ENCODE measurements at places on chromosomes 12 and 14. TPM values are rescaled to one million over a fixed set of nuclear protein-coding genes. Genes with fewer than 3 reads are reported as not detected.
A peak's percentile ranks its signal among the peaks of the same experiment; 100 is the strongest.

DNA sequence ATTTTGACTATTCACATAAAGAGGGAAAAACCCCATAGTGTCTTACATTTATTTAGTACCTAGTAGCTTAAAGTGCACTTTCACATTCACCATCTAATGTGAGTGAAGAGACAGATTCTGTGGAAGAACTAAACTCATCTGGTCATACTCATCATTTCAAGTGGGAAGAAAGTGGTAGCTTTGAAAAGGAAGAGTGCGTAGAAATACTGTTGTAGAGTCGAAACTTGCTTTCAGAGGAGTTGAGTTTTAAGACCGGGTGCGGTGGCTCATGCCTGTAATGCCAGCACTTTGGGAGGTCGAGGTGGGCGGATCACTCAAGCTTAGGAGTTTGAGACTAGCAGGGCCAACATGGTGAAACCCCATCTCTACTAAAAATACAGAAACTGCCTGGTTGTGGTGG is 222.2 kb downstream of the ERC1 start:
- peaks cover 6% of the 10 kb centered on the region for H3K4me1 ChIP-seq
- no peaks in the 10 kb centered on the region for H3K27me3 ChIP-seq

DNA sequence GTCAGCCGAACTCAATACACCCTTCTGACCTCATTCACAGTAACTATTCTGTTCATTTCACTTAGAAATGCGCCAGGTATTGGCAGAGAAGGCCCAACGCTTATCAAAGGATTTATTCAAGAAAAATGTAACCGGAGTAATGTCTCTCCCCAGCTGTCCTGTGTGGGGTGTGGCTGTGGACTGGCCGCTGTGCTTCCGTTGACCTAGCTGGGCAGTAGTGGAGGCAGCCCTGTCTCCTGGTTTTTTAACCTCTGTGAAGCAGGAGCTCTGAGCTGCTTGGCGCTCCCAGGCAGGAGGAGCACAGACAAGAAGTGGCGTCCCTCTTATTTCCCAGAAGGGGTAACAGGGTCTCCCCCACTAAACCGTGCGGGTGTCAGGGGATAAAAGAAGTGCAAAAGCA is 85.2 kb downstream of the ESR2 start:
- peak overlapping the region; percentile 56 for H3K27ac ChIP-seq
- H3K4me1 ChIP-seq = peaks cover 26% of the 10 kb centered on the region
- peaks cover 31% of the 10 kb centered on the region for H3K36me3 ChIP-seq

DNA sequence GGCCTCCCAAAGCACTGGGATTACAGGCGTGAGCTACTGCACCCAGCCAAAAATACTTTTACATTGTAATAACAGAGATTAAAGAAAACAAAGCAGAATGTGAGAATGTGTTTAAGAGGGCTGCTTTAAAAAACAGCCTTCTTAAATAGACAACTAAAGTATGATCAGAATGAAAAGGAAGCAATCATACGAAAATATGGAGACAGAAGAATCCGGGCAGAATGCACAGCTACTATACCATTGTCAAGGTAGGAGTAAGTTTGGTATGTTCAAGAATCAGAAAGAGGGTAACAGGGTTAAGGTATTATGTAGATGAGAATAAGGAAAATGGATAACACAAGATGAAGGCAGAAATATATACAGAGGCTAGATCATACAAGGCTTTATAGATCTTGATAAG is 8.5 kb downstream of the SEC23A start:
- no peak for DNase-seq
- H3K4me3 ChIP-seq = no peak overlapping the region
- H3K27me3 ChIP-seq = no peaks in the 10 kb centered on the region
- no peaks in the 10 kb centered on the region for H3K4me1 ChIP-seq

GRCh38 chr12:111270239-111270638 is 98.7 kb downstream of the PHETA1 start:
- no peak overlapping the region for H3K27ac ChIP-seq
- DNase-seq = no peak
- no peaks in the 10 kb centered on the region for H3K36me3 ChIP-seq
- H3K4me1 ChIP-seq = peaks cover 5% of the 10 kb centered on the region
- no peak overlapping the region for H3K4me3 ChIP-seq
- H3K27me3 ChIP-seq = peaks cover 23% of the 10 kb centered on the region

- H3K4me1 ChIP-seq = peaks cover 63% of the 10 kb centered on the region
- H3K27me3 ChIP-seq = no peaks in the 10 kb centered on the region
- DNase-seq = peak; percentile 85
- H3K36me3 ChIP-seq = peaks cover 70% of the 10 kb centered on the region
- H3K4me3 ChIP-seq = peak overlapping the region; percentile 19
Measured at GRCh38 chr12:124457287-124458219, 109.9 kb downstream of the NCOR2 start.

DNA sequence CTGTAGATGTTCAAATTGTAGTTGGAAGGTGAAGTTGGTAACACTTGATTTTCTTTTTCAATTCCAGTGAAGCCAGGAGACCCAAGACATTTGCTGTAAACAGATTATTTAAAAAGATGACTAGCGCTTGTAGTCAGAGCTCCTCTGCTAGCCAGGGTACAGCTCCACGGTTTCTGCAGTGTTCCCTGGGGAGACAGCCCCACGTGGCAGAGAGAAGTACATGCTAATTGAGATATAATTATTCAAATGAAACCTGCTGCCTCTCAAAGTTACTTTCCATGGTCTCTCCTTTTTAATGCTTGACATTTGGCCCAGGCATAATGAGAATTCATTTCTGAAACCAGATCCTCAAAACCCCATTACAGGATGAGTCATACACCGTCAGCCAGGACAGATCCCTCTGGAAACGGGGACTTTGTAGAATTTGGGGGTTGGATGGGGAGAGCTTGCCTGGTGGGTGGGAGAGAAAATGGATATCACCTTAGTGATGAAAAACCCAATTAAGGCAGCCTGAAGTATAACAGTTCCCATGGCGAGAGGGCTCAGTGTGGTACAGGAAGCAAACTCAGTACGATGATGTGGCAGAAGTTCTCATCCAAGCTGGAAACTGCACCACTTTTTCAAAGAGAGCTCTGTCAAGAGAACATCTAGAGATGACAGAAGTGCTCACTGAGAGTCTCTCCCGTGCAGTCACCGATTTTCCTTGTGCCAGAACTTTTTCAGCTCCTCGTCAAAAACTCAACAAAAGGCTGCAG is 637.7 kb upstream of the TMEM132C start:
- H3K27me3 ChIP-seq = no peaks in the 10 kb centered on the region
- DNase-seq = peak; percentile 13
- H3K4me3 ChIP-seq = no peak overlapping the region

The MYH6 gene
- 0.66 TPM for total RNA-seq

The KRT85 gene
- total RNA-seq = not detected

Data from muscle of leg (tissue), 16 donors.